ENCODE measurements at places on chromosomes 11 and 22.

DNA sequence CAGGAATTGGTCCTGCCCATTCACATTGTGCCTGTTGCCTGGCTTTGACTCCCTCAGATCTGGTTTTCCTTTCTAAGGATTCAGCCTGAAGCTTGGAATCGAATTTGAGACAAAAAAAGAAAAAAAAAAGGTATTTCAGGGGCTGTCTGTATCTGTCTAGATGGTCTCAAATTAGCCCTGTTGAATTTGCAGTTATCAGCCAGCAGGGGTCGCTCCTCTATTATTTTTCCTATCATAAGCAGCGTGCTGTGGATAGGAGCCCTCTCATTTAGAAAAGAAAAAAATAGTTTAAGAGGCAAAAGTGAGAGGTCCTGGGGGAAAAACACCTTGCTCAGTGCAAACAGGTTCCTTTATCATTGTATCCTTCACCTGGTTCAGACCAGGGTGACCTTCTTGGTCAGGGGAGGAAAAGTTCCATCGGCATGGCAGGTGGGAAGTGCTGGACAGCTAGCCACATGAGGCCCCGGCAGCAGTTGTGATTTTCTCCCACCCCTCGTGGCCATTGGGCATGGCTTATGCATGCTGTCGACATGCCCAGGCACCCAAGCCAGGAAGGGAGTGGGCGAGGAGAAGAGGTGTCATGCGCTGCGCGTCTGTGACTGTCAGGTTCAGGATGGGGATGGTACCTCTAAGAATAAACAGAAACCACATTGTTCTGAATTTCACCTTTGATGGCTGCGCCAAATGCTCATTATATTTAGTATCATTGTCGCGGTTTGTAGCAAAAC lies 13.1 kb downstream of the OR5AK2 start:
- DNase-seq = peak; percentile 5

DNA sequence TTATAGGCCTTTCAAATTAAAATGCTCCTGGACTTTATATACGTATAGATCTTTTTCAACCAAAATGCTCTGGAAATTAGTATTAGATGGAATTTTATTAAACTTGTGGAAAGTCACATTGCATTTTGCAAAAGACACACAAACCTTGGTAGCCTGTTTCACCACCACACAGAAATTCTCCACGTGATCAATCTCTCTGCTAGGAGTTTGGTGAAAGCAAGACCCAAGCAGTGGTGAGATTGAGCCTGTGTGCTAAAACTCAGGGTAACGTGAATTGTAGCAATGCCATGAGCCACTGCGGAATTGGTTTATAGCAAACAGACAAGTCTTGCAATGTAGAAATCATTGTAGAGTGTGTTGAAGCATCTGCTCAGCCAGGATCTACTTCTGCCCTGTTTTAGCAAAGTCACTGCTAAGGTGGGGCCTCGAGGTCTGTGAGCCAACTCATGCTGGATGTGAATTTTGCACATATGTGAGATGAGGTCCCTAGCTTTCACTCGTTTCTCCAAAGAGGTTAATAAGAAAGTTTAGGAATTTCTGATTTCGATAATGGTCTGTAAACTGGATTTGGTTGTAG lies 184.8 kb downstream of the DBX1 start:
- DNase-seq = no peak

DNA sequence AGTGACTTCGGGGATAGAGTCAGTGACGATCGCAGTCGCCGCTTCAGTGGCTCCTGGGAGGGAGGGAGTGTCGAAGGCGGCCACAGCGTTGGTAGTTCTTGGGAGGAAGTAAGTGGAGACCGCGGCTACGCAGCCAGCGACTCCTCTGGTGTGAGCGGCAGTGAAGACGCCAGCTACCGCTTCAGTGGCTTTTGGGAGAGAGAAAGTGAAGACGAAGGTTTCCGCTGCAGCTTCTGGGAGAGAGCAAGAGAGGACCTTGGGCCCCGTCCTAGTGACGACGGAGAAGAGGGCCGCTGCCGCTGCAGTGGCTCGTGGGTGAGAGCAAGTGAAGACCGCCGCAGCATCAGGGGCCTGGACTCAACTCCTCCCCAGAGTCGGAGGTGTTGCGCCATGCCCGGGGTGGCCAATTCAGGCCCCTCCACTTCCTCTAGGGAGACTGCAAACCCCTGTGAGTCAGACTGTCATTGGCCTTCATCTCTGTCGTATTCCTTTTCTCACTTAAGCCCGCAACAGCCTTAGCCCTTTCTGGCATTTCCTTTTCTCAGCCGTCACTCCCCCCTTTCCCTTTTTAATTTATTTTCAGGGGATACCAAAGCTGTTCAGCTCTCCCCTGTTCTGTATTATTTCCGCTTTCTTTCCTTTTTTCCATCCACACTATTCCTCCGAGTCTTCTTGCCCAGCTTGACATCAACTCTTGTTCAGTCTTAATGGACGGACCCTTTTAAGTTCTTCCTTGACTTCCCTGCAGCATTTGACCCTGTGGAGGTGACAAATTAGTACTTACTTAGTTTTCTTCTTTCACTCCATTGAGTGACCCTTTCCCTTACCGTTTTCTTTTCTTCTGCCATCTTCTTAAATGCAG lies 1.0 kb downstream of the ANKRD42 start:
- DNase-seq = peak; percentile 90

GRCh38 chr11:61042537-61042936 lies 59.8 kb upstream of the CD5 start:
- DNase-seq = no peak

- peak; percentile 49 for DNase-seq
Observed at GRCh38 chr22:37259540-37260029, 15.5 kb upstream of the RAC2 start.

GRCh38 chr11:128705124-128705920 lies 11.4 kb downstream of the FLI1 start:
- no peak for DNase-seq

- no peak for DNase-seq
Observed at GRCh38 chr11:19164881-19165280, 36.9 kb downstream of the CSRP3 start.

- DNase-seq = no peak
Observed at GRCh38 chr22:27593378-27593777, 208.2 kb downstream of the MN1 start.

DNA sequence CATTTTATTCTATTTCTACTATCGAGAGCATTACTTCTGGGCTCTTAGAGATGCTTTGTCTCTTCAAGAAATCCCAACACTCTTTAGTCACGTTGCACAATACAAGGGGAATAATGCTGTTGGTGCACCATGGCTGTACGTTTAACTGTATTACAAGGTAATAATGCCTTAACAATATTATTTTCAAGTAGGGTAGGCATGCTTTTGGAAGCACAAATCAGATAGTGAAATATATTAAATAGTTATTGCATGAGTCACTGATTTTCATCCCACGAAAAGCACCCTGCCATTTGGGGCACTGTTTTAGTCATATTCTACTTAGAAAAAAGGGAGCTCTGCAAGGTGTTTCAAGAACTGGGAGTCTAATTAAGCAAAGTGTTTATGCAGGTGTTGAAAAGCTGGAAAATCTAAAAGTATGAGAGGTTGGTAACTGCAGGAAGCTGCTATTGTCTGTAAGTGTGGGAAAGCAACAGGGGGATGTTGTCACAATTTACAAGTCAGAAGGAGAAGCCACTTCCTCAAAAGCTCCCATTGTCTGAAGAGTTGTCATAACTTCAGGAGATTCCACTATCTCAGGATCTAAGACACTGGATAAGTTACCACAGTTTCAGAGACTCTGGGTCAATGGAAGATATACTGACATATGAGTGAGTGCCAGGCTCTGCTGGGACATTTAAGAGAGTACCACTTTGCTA lies 218.2 kb downstream of the JRKL start:
- no peak for DNase-seq

- DNase-seq = peak; percentile 82
Observed at GRCh38 chr11:64675450-64676260, 47.3 kb downstream of the NRXN2 start.

GRCh38 chr22:39556970-39557841 lies 13.3 kb upstream of the CACNA1I start:
- DNase-seq = peak; percentile 56

- DNase-seq = no peak
Observed at GRCh38 chr11:67405196-67405567, 1.3 kb downstream of the TBC1D10C start.

GRCh38 chr22:45096256-45096907 lies 67.3 kb upstream of the NUP50 start:
- peak; percentile 80 for DNase-seq

DNA sequence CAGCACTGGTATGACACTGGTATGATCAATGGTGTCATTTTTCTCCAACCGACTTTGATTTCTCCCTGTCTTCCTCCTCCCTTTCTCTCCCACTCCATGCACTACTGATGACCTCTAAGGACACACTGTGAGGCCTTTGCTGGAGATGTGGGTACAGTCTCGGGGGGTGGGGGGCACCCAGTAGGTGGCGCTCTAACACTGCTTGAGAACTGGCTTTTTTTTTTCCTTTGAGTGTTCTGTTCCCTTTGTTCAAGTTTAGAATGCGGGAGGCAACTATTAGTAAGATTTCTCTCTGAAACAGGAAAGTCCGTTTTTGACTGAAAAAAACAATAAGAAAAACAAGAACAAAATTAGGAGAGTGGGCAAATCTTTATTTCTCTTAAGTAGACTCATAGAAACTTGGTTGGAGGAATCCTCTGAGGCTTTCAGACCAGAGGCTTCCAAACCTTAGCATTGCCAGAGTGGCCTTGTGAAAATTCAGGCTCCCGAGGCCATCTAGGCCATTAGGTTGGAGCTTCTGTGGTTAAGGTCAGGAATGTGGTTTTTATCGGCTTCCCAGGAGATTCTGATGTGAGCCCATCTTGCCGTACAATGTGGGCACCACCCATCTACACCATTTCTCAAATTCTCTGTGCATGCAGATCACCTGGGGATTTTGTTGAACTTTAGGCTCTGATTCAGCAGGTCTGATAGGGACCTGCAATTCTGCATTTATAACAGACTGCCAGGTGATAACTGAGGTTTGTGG lies 43.2 kb downstream of the PANX1 start:
- DNase-seq = peak; percentile 47

GRCh38 chr11:104104664-104105063 lies 59.3 kb downstream of the PDGFD start:
- no peak for DNase-seq

GRCh38 chr11:44351006-44351660 lies 41.2 kb upstream of the ALX4 start:
- DNase-seq = no peak

GRCh38 chr11:27012234-27012921 lies 18.5 kb downstream of the FIBIN start:
- peak; percentile 66 for DNase-seq

GRCh38 chr11:7348432-7349304 lies 97.0 kb downstream of the SYT9 start:
- DNase-seq = peak; percentile 42

DNA sequence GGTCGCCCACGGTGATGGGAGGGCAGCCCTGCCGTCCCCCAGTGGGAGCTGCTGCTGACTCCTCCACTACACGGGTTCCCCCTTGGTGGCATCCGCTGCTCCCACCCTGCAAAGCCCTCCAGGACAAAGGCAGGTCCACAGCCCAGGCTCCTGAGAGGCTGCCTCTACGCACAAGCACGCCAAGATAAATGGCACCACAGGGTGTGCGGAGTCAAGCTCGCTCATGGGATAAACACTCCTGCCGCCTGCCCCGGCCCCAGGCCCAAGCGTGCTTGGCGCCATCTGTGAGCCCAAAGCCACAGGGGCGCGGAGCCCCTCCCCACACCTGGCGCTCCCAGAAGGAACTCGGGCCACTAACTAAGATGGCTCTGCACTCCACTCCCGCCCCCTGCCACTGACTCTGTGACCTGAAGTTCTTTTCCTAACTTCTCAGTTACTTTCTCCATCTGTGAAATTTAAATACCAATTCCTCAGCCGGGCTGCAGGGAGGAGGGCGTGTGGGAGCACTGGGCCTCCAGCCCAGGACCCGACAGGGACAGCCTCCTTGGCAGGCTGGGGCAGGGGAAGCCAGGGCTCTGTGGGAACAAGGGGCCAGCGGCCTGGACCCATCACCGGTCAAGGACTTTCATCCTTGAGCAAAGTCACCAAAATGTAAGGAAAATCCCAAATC lies 14.9 kb downstream of the EHD1 start:
- no peak for DNase-seq

DNA sequence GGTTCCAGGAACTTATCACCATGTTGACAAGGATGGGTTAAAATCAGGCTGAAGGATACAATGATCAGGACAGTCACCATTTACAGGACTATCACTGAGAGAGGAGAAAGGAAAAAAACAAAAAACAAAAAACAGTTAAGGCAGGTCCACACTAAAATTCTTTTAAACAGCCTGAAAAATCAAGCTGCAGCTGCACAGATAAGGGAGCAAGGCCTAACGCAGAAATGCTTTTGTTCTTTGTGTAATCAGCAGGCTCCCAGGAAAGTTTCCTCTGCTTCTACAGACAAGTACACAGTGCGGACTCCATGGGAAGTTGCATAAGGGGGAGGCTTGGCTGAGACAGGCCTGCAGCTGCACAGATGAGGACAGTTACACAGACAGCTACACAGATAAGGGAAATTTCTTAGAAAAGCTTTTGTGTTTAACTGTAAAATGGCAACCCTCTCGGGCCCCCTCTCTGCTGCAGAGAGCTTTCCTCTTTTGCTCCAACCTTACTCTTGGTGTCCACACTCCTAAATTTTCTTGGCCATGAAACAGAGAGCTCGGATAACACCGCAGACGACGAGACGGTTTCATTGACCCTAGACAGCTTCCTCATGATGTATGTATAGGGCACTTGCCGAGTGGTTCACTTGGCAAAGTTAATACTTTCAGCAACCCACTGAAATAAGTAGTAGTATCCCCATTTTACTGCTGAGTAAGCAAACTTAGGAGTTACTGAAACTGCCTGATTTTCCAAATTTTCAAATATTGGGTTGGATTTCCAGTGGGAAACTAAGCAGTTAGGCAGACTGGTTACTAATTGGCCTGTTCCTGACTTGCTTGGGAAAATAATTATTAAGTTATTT lies 45.5 kb downstream of the PIWIL3 start:
- DNase-seq = peak; percentile 7

GRCh38 chr22:29217827-29218757 lies 12.4 kb downstream of the EMID1 start:
- no peak for DNase-seq

GRCh38 chr11:30225642-30226041 lies 5.2 kb upstream of the FSHB start:
- DNase-seq = no peak

DNA sequence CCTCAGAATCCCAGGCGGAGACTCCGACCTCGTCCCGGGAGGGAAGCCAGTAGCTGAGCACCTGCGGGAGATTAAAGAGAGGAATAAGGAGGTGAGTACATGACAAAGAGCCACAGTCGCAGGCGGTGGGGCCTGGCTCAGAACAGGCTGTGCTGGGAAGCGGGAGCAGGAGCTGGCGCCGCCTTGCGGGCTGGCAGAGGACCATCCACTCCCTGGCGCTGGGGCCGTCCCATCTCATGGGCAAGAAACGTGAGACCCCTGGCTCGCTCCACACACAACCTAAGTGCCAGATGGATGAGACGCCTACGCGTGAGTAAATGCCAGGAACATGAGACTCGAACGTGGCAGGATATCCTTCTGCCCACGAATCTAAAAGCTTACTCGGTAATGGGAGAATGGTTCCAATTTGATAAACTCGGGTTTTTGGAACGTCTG lies 6.3 kb downstream of the CEND1 start:
- DNase-seq = peak; percentile 97

Data from foreskin fibroblast (primary cell).